AG08396 (cell line): ENCODE measurements at places on chromosomes 2 and 18.

DNA sequence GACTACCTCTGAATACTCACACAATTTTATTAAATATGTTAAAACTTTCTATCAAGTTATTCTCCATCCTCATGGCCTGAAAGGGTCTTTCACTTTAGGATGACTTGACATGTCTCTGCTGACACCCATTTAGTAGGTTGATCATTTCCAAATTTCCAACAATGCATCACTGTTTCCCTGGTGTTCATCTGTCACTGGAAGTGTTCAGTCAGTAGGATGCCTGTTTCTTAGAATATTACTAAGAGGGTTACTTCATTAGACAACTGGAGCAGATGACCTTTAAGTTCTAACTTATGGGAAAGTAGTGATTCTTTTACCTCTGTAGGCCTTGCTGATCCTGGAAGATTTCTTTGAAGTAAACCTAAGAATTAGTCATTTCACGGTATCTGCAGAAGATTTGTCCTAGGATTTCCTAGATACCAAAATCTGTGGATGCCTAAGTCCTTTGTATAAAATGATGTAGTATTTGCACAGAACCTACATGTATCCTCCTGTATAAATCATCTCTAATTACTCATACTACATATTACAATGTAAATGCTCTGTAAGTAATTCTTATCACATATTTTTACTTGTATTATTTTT lies 77.7 kb downstream of the MAP3K20 start:
- DNase-seq: no peak

DNA sequence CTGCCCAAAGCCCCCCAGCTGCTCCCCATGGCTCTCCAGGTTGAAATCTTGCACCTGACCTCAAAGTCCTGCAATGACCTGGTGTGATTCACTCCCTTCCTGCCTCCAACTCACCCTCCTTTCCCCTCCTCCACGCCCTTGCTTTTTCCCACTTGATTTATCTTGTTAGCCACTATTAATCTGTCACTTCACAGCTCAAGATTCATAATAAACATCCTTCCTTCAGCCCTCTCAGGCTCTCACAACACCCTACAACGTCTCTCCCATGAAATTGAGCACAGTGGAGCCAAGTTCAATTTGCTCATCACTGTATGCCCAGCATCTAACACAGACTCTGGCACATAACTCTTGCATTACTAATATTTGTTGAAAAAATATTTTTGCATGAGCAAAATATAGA lies 85.6 kb upstream of the SLC35G4 start:
- DNase-seq: no peak

- DNase-seq: no peak
Observed at GRCh38 chr18:34522603-34523002, 187.5 kb upstream of the DTNA start.

DNA sequence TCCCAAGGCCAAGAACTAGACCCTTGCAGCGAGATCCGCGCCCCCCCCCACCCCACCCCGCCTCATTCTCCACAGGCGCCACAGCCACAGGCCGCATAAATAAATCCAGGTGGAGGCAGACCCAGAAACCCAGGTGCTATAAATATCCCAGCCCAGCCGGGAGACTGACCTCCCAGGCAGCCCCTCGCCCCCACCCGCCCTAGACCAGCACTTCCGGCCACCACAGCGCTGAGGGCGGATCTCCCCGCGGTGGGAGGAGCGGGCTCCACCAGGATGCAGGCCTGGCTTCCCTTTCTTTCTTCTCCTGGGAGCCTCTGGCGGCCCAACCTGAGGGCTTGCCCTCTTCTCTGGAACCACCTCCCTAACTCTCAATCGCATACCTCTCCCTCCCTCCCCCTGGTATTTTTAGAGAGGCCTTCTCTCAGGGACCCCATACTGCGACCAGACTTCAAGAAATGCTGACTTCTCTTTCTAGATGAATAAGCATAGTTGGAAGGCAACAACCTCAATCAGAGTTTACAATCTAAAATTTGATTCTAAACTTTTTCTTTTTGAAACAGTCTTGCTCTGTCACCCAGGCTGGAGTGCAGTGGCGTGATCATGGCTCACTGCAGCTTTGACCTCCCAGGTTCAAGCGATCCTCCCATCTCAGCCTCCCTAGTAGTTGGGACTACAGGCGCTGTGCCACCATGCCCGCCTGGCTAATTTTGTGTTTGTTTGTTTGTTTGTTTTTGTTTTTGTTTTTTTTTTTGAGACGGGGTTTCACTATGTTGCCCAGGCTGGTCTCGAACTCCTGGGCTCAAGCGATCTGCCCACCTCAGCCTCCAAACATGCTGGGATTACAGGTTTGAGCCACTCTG lies 55.0 kb downstream of the PKDCC start:
- DNase-seq: peak; percentile 55

GRCh38 chr18:49112664-49113063 lies 161.9 kb upstream of the SMAD7 start:
- no peak for DNase-seq

DNA sequence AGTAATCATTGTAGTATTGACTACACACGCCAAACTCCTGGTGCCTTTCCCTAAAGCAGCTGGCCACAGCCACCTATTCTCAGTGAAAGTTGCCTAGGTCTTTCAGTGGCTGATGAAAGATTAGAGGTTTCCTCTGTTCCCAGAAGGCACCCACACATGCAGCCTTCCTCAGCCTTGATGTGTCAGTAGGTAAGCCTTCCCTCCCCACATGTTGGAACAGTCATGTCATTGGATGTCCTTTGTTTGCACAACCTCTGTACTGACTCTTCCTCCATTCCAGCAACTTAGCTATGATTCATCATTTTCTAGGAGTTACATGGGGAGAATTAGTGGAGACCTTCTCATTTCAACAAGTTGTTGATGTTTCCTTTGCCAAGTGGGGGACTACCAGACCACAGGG lies 630.8 kb upstream of the SLC39A10 start:
- no peak for DNase-seq

DNA sequence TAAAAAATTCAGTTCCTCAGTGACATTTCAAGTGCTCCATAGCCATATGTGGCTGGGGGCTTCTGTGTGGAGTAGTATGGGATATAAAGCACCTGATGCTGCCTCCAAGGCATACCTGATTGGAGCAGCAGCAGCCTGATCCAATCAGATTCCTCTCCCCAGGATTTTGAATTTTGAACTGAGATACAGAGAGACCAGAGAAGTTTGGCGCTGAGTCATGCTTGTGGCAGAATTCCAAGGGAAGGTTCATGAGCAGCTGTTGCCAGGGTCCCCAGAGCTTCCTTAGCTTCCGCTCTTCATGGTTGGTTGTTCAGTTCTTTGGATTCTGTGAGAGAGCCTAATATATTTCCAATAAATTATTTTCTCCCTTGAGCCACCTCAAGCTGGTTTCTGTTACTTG lies 29.0 kb upstream of the CFAP36 start:
- peak; percentile 39 for DNase-seq
